Pancreas (tissue), 10 donors: ENCODE measurements at places on chromosomes 5 and 9. TPM values are rescaled to one million over a fixed set of nuclear protein-coding genes. Genes with fewer than 3 reads are reported as not detected.

GRCh38 chr9:125902214-125902613 is 155.0 kb downstream of the PBX3 start:
- no peak overlapping the region for H3K27ac ChIP-seq
- H3K4me3 ChIP-seq: no peak overlapping the region
- DNase-seq: no peak
- no peaks in the 10 kb centered on the region for H3K36me3 ChIP-seq

- peak overlapping the region; percentile 89 for H3K27ac ChIP-seq
- H3K27me3 ChIP-seq: no peaks in the 10 kb centered on the region
- H3K4me3 ChIP-seq: peak overlapping the region; percentile 55
- peaks cover 13% of the 10 kb centered on the region for H3K36me3 ChIP-seq
- peak; percentile 52 for DNase-seq
Measured at GRCh38 chr5:179732918-179733771, 523 bp downstream of the MAML1 start.

FAM153A gene
- total RNA-seq: 3.8 TPM

DNA sequence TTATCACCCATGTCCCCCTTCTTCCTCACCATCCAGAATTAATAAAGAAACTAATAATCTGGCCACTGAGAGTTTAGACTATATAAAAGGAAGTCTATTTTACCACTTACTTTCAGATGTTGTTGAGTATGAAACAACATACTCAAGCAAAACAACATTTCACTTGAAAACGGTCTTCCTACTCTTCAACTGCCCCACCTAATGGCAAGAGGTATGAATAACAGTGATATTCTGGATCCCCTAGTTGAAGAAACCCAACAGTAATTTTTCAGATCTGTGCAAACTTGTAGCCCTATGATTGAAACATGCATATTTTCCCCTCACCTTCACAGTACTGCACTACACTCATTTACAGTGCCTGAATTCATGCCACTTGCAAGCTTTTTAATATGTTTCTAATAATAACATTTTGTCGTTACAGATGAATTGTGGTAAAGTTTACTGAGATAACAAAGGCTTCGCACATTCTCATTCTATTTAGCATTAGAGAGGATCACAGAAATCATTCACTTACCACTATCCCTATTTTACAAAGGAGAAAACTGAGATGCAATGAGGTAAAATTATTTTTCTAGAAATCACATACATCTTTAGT is 267.9 kb upstream of the PDE4D start:
- no peaks in the 10 kb centered on the region for H3K4me1 ChIP-seq
- H3K27ac ChIP-seq: no peak overlapping the region
- no peaks in the 10 kb centered on the region for H3K36me3 ChIP-seq
- H3K27me3 ChIP-seq: no peaks in the 10 kb centered on the region
- H3K4me3 ChIP-seq: no peak overlapping the region
- no peak for DNase-seq

DNA sequence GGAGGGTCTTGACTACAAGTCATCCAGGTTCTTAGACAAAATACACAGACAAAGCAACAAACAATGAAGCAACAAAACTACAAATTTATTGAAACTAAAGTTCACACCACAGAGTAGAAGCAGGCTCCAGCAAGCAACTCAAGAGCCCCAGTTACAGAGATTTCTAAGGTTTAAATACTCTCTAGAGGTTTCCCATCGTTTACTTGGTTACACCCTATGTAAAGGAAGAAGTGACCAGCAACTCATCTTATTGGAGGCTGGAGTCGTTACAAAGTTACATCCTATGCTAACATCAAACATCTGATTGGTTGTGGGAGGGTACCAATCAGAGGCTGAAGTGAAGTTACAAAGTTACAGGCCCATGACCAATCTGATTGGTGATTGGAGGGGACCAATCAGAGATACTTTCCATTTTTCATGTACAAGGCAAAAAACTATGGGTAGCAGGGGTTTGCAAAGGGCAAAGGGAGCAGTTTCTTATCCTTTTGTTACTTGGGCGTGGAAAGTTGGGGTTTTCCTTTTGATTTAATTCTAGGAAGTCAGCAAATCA is 2292.6 kb upstream of the C9orf72 start:
- no peak for DNase-seq
- no peaks in the 10 kb centered on the region for H3K27me3 ChIP-seq
- H3K4me3 ChIP-seq: no peak overlapping the region
- no peaks in the 10 kb centered on the region for H3K36me3 ChIP-seq
- no peaks in the 10 kb centered on the region for H3K4me1 ChIP-seq
